ENCODE measurements at places on chromosomes 2 and 18.

DNA sequence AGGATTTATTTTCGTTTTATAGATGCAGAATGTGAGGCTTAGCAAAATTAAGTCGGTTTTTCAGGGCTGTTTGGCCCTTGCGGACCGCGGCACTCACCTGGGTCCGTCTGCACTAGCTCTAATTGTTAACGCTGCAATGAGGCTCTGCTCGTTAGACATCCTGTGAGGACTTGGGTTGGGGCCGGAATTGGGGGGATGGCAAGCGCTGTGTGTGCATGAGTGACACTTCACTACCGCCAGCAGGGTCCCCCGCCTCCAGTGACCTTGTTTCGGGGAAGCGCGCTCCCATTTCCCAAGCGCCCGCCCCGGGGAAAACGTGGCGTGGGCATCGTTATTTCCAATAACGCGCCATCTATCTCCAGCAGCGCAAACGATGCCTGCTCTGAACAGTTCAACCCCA, 54.2 kb downstream of the KCNG2 start:
- no peak for DNase-seq

DNA sequence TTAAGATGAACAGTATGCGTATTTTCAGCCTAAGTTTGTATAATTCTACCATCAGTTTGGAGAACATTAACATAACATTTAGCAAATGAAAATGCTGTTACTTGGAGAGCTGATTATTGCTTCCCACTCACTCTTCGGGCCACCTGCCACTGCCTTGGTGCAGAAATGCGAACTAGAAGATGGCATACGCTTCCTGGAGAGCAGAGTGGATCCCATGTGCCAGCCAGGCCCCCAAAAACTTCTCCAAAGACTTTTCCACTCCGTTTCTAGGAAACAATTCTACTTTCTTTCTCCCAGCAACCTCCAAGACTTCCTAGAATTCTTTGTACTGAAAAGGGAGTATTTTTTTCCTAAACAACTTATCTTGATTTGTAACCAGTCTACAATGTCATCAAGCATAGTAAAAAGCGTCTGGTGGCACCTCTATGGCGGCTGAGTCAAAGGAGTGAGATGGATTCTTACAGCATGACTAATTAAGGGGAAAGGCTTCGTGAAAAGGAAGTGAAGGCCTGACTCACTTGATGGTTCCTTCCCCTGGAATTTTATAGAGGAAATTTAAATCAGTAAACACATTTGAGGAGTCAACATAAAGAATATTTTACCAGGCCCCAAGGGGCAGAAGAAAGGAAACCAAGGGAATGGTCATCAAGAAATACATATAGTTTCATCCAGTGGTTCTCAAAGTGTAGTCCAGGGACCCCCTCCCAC, 36.6 kb downstream of the FEZ2 start:
- DNase-seq, result no peak

GRCh38 chr18:23182606-23183005, 47.3 kb downstream of the CABLES1 start:
- DNase-seq, result no peak

DNA sequence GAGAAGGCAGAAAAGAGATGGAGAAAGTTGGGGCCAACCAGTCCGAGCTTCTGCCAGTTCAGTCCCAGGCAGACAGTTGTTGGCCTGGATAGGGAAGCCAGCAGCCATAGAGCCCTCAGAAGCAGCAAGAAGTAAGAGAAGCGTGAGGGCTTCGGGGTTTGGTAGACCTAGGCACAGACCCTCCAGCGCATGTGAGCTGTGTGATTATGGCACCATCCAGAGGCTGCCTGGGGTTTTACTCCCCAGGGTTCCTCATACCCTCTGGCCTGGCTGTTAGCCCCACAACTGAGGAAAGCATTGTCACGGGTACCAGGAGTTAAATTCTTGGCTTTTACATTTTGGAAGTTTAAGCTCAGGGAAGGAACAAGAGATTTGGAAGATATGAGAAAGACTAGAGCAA, 93.7 kb upstream of the RAB6C start:
- no peak for DNase-seq

GRCh38 chr2:147789720-147790119, 55.1 kb upstream of the ACVR2A start:
- DNase-seq, result no peak

DNA sequence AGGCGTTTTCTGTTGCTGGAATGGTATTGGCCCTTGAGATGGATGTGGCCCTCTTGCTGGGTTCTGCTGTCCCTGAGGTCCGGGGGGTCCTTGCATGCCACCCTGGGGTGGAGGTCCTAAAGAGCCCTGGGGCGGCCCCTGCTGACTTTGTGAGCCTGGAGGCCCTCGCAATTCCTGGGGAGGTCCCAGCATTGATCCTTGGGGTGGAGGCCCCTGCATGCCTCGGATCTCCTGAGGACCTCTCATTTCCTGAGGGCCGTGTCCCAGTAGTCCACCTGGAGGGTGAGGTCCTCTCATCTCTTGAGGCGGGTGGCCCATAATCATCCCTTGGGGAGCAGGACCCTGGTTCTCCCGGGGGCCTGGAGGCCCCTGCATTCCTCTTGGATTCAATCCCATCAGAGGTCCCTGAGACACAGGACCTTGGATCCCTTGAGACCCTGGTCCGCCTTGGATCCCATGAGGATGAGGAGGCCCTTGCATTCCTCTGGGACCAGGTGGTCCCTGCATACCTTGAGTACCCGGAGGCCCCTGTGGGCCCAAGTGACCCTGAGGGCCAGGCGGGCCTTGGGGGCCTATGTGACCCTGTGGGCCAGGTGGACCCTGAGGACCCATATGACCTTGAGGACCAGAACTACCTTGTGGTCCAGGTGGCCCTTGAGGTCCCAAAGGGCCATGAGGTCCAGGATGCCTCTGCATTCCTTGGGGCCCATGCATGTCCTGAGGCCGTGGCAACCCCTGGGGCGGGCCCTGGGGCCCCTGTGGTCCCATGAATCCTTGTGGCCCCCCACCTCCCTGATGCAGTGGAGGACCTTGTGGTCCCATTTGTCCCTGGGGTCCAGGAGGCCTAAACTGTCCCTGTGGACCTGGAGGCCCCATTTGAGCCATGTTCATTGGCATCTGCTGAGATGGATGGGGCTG, 18.3 kb downstream of the SFT2D3 start:
- no peak for DNase-seq

Data from LNCaP clone FGC (cell line).